A549 treated with CpdA at 1 μM for 4 hours (cell line): ENCODE measurements at places on chromosomes 16 and 17. TPM values are rescaled to one million over a fixed set of nuclear protein-coding genes. Genes with fewer than 3 reads are reported as not detected.

The SYCE1L gene
- 5.3 to 11.9 TPM (median 8.4 TPM) in 5 replicates for total RNA-seq

The HS3ST3A1 gene
- total RNA-seq, result 0.15 to 0.26 TPM in 2 of 5 replicates, not detected in the others

The C16orf96 gene
- not detected in 5 replicates for total RNA-seq

The TMEM107 gene
- total RNA-seq, result 16.3 to 20.2 TPM (median 19.7 TPM) in 5 replicates
